Upper lobe of left lung (tissue), 6 donors: ENCODE measurements at places on chromosomes 5 and 9.
A peak's percentile ranks its signal among the peaks of the same experiment; 100 is the strongest.

- DNase-seq = peak; percentile 28
Observed at GRCh38 chr9:757246-757881, 84.1 kb upstream of the DMRT1 start.

DNA sequence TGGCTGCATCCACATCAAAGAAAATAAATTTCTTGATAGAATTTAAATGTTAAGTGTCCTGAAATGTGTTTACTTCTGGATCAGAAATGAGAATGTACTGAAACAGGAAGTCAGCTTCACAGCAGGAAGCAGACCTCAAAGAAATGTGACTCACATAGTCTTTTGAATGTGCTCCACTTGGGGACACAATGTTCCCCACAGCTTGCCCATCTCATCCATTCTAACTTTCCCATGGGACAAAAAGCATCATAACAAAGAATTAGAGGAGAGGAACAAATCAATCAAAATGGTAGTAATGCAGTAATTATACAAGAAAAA lies 85.7 kb downstream of the GRAMD2B start:
- DNase-seq = peak; percentile 52

DNA sequence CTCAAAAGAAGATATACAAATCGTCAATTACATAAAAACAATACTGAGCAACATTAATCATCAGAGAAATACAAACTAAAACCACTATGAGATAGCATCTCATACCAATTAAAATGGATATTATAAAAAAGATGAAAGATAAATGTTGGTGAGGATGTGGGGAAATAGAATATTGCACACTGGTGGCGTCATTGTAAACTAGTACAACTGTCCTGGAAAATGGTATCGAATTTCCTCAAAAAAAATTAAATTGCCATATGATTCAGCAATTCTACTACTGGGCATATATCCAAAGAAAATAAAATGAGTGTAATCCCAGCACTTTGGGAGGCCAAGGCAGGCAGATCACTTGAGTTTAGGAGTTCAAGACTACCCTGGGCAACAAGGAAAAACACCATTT lies 326.0 kb upstream of the FTMT start:
- no peak for DNase-seq

DNA sequence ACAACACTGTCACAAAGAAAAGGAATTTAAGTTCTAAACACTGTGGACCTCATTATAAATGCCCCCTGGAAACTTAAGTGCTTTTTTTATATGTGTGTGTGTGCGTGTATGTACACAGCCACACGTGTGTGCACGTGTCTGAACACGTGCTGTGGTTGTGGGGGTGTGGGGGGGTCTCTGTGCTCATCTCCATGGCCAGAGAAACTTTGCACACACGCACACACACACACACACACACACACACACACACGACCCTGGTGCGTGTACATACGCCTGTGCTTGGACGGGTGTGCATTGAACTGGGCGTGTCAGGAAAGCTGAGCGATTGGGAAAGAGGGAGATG lies 27.9 kb downstream of the AMBP start:
- DNase-seq = peak; percentile 8

GRCh38 chr5:177023303-177023664 lies 788 bp downstream of the ZNF346 start:
- no peak for DNase-seq

DNA sequence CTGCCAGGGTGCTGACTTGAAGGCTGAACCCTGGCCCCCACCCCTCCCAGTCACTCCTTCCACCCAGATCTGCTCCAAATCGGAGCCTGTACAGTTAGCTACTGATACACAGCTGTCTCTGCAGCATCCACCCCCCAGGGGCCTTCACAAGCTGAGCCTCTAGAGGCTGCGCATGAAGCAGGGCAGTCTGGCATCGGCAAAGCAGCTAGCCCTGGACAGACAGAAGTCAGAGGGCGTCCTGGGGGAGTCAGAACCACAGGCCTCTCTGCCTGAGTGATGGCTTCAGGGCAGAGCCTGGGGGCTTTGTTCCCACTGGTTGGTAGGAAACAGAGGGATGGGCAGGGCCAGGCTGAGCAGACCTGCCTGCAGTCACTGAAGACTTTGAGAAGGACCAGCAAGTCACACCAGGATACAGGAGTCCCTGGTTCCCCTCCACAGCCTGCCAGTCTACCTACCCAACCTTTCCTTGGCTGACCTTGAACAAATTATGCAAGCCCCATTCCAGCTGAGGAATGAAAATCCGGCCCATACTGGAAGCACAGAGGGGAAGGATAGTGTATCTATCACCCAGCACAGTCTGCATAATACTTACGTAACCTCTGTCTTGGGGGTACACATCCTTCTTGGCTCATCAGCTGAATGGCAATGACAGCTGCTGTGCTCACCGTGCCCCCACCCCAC lies 8.8 kb downstream of the VDAC1 start:
- DNase-seq = no peak

DNA sequence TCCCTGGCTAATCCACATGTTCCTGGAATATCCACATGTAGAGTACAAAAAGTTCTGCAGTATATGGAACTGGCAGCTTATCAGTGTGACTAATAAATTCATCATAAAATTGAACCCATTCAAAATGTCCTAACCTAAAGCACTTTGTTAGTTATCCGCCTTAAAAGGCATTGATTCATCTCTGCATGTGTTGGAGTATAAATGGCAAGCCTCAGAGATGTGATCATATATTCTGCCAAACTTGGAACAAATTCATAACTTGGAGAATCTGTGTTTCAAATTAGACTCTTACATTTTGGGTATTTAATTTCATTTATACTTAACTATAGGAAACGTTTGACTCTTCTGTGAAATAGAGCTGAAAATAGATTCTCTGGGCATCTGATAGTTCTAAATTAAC lies 25.2 kb upstream of the NREP start:
- DNase-seq = no peak

DNA sequence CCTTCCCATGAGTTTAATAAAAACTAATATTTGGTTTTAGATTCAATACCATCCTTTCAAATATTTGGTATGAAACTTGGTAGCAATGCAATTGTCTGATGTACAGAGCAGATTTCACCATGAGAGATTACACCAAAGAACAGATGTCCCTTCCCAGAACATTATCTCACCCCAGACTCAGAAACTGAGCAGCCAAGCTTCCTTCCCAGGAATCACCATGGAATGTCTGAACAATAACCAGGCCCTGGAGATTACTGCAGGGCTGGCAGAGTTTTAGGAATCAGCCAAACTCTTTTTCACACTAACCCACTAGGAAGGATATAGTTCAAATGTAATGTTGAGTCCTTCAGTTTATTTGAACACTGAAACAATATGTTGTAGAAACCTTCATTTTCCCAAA lies 23.9 kb downstream of the CLTA start:
- no peak for DNase-seq

DNA sequence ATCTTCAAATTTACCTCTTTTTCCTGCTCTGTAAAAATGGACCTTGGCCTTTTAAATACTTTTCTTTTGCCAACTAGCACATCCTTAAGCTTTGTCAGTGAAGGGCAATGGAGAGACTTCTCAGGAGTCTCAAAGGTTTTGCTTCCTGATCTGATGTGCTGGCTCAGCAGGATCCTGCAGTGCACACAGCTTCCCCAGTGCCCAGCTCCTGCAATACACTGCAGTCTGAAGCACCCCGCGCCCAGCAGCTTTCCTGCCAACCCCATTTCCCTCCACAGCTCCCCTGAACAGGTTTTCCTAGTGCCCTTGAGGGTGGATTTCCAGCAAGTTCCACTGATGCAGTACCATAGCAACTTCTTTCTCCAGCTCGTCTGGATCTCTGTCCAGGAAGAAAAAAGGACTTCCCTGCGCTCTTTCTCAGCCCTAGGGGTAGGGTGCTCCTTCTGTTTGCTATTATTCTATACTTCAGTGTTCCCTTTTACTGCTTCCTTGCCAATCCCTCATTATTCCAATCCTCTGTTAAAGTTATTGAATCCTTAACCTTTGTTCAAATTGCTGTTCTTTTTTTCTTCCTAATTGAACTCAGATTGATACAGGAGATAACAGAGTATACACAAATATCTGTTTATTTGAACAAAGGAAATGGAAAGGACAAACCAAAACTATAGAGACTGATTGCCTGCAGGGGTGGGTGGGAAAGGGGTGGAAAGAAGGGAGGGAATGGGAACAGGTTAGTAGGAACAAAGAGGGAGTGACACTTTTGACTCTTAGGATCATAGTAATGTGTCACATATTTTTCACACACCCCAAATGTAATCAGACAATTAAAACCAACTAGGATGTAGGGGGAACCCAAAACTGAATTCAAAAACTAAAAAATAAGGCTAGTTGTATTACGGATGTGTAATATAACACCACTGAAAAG lies 8.5 kb downstream of the SNAPC3 start:
- no peak for DNase-seq

- DNase-seq = no peak
Observed at GRCh38 chr5:74408150-74409043, 232.1 kb downstream of the ENC1 start.

DNA sequence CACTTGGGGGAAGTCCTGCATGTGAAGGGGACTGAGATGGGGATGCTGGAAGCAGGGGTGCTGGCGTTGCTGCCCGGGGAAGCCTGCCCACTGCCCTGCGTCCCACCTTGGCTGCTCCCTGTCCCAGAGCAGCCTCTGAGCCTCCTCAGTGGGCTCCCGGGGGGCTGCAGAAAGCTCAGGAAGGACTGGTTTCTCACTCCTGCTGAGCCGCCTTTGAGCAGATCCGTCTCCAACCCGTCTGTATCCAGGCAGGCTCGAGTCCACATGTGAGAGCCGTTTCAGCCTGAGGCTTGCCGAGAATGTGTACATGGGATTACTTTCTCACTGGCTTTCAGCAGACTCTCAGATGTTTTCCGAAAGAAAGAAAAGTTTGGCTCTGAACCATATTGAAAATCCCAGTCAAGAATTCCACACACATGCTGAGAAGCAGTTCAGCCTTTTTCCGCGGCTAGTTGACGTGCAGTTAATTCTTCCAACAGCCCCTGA lies 95.3 kb upstream of the COL5A1 start:
- no peak for DNase-seq

DNA sequence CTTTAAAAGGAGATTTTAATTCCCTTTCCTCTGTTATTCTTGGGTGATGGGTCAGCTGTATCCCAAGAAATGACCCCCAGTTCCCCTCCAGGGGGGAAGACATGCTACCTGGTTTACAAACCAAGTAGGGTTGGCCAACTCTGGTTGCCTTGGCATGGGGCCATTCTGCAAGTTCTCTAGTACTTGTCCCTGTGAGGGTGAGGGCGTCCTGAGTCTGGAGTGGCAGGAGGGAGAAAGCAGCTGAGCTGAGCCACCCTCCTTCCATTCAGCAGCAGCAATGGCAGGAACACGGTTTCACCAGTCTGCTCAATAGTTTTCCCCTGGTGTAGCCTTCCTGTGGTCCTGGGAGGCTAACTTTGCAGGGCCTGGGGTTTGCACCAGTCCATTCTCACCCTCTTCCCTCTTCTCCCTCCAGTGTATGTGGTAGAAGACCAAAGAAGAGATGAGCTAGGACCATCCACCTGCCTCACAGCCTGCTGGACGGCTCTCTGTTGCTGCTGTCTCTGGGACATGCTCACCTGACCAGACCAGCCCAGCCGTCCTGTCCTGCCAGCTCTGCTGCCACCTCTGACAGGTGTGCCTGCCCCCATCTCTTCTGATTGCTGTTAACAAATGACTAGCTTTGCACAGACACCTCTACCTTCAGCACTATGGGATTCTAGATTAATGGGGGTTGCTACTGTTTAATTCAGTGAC lies 59.9 kb downstream of the PFDN1 start:
- peak; percentile 60 for DNase-seq

GRCh38 chr9:18947892-18948339 lies 85.1 kb downstream of the SAXO1 start:
- DNase-seq = peak; percentile 32

DNA sequence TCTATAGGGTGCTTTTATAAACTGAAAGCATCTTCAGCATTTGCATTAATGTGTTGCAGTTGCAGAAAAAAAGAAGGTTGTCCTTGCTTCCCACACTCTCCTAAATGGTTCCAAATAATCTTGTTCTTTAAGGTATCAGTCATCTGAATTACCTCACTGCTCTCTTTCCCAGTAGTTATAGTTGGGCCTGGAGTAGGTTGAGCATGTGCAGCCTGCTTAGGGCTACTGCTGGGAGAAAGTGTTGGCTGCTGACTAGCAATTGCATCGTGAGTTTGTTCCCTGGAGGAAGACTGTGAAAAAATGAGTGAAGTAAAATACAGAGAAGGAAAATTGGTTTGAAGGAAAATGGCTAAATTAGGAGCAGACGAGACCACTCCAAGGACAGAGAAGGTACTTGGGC lies 74.5 kb downstream of the PRR16 start:
- no peak for DNase-seq

DNA sequence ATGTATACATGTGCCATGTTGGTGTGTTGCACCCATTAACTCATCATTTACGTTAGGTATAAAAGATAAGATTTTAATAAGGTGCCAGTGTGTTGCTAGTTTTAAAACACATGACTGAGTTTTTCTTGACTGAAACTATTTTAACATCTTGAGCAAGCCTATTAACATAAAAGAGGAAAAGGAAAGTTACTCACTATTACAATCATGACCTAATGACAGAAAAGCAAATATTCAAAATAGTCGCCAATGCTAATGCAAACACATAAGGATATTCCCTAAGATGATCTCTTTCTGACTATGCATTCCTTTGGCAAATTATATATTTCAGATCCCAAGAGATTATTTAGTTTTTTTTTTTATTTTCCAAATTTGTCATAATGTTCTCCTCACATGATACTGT lies 5.8 kb upstream of the OR13C2 start:
- DNase-seq = no peak

DNA sequence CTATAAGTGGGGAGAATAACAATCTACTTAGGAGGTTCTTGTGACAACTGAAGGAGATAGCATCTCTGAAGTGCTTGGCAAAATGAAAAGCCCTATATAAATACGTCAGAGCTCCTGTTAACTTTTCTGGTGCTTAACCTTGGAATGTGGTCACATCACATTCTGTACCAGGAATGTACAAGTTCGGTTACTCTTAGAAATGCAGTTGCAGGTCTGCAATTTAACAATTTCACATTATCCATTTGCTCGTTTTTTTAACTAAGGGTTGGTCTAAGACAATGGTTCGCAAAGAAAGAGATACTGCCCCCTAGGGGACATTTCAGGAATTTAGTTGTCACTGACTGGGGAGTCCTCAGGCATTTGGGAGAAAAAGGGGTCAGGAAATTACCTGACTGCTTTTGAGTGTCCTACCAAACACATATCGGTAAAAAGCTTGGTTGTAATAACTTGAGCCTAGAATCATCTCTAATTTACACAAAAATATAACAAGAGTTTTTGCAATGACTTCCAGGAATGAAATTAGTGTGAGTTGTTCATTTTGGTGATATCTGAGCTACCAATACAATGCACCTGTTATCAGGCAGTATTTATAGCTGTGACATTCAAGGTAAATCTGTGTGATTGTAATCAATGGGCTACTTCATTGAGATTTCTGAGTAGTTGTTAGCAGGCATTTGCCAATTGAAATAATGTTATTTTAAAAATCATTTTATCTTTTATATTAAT lies 5.4 kb upstream of the HBEGF start:
- no peak for DNase-seq
